Inflammatory macrophage treated with lipopolysaccharide for 4 hours (primary cell): ENCODE measurements at places on chromosomes 1 and 21.

GRCh38 chr1:47867438-47868347, 129.5 kb downstream of the TRABD2B start:
- DNase-seq: no peak

DNA sequence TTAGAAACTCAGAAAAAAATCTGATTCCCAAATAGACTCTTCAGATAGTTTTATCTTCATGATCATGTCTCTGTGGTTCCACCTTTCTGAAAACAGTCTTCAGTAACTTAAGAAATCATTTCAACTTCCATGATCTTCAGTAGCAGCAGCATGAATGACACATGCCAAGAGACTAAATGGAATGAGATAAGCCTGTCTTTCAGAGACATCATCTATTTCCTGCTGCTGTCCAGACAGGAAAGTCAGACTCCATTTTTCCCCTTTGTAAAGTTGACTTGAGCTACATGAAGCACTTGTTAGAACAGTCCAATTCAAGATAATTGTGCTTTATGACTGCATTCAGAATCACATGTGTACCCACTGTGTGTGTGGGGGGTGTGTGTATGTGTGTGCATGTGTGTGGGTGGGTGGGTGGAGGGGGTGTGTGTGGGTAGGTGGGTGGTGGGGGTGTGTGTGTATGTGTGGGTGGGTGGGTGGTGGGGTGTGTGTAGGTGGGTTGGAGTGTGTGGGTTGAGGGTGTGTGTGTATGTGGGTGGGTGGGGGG, 58.8 kb downstream of the CLIC4 start:
- DNase-seq: peak; percentile 49

DNA sequence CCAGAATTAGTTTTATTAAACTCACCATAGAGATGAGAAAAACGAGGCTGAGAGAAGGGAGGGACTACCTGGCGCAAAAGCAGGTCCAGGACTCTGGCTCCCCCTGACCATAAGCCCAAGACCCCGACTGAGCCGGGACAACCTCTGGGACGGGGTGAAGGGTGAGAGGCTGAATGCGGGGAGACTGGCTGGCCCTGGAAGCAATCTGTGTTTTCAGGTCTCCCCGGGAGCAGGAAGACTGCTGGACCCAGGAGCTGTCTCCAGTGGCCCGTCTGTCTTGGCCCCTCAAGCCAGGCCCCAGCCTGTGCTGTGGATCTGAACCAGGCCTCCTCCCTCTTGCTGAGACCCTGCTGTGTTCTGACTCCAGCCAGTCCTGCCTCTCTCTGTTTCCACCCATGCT, 240.8 kb downstream of the TRABD2B start:
- DNase-seq: no peak

- no peak for DNase-seq
Measured at GRCh38 chr1:110047463-110047862, 13.0 kb downstream of the STRIP1 start.

DNA sequence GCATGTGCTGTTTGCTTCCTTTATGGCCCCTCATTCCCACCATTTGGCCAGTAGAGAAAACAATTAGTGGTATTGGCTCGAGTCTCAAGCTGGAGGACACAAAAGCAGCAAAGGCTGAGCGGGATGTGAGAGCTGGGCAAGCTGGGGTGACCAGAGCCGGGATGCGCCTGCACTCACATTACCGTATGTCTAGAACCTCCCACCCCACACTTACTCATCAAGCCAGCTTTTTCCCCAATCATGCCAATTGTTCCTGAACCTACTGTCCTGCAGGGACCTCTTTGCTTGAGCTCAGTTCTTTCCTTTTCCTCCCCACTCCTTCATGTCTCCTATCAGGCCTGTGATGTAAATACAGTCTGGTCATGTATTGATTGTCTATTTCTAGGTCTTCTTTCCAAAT, 45.9 kb downstream of the KIRREL1 start:
- no peak for DNase-seq

GRCh38 chr1:59678040-59678439, 136.7 kb upstream of the HOOK1 start:
- no peak for DNase-seq

- no peak for DNase-seq
Measured at GRCh38 chr1:156401041-156401574, 32.1 kb downstream of the RHBG start.

DNA sequence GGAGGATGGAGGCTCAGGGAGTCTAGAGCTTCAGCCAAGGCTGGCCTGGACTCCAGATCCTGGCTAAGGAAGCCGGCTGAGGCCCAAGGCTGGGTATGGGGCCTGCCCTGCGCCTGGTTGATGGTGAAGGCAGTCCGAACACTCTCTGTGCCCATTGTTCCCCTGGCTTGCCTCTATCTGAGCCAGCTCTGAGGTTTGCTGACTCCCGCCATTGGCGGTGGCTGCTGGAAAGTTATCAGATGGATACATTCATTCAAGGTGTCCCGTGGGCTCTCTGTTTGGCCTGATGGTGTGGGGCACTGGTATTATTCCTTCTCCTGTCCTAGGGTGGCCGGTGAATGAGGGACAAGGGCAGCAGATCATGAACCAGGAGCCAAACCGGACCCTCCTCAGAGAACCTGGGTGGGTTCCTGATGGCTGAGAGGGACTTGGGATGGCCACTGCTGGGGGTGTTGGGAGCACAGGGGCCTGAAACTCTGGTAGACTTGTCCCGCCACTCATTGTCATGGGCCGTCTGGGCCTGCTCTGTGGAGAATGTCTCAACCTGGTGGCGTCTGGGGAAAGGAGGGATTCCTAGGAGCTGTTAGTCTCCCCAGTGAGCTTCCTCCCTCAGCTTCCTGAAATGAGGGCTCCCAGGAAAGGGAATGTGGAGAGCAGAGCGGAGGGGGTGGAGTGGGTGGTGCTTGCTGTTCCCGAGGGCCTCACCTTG, 22.2 kb downstream of the SLC26A9 start:
- DNase-seq: no peak

DNA sequence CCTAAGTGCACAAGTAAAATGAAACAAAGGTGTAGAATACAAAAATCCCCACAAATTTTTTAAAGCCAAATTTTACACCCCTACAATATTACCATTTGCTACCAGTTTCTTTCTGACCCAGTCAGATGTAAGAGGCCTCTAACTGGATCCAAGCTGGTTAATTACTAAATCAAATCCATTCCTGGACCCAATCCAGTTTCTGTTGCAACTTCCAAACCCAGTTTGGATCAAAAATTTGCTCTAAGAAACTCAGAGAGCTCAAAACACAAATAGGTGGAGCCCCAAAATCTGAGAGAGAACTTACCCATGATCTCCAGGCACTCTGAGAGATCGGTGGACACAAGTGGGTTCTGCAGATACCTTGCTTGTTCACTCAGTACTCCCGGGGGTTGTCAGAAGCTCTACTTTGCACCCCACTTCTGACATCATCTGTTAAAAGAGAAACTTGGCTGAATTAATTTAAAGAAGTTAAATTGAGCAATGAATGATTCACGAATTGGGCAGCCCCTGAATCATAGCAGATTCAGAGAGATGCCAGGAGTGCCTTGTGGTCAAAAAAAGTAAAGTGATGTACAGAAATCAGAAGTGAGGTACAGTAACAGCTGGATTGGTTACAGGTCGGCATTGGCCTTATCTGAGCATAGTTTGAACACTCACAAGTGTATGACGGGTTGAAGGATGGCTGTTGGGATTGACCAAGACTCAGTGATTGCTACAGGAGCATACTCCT, 448.0 kb downstream of the KCNT2 start:
- peak; percentile 13 for DNase-seq

DNA sequence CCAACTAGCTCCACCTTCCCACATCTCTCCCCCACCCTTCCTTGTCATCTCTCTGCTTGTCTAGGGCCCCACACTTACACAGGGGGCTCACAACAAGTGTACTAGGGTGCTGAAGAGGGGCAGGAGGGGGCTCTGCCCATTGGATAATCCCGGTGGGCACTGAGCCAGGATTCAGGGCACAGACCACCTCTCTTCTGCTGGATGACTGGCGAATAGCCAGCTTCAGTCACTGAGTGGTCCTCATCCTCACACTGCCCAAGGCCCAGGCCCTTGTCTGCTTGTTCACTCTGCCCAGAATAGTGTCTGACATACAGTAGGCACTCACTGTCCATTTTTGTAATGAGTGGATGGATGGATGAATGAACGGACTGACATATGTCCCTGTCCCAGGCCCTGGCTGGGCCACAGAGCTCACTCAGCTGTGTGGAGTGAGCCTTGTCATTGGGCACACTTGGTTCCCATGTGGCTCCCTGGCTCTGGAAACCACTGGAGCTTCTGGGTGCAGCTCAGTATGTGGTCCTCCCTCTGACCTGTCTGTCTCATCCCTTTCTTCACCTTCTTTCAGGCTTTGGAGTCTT, 36.6 kb downstream of the FOXO6 start:
- no peak for DNase-seq

- DNase-seq: no peak
Measured at GRCh38 chr21:40803101-40803500, 43.9 kb downstream of the DSCAM start.

DNA sequence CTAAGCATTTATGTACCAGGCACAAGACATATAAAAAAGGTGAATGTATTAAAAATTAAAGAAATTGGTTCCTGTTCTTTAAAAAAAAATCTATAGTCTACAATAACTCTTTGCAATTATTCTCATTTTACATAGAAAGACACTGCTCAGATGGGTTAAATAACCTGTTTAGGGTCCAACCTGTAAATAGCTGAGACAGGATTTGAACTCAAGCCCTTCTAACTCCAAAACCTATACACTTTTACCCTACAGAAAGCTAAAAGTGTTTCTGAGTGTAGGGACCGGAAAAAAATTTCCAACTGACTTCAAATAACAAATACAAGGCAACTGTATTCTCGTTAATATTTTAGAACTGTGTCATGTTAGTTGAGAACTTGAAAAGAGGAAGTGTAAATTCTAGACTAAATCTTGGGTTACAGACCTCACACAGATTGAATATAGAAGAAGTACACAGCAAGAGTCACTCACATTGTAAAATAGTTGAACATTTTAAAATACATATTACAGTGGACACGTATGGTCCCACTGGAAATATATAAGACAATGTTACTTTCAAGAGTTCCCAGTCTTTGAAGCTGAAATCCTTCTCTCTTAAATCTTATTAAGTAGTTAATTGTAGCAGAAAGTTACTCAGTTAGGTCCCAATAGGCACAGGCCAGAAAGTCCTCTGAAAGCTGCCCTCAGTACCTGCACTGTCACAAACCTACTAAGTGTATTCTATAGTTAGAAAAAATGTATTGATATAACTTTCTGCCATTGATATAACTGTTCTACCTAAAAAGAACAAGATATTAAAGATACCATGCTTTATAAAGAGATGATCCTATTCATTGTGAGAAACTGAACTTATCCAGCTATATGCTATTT, 7.3 kb downstream of the EDEM3 start:
- DNase-seq: peak; percentile 57

DNA sequence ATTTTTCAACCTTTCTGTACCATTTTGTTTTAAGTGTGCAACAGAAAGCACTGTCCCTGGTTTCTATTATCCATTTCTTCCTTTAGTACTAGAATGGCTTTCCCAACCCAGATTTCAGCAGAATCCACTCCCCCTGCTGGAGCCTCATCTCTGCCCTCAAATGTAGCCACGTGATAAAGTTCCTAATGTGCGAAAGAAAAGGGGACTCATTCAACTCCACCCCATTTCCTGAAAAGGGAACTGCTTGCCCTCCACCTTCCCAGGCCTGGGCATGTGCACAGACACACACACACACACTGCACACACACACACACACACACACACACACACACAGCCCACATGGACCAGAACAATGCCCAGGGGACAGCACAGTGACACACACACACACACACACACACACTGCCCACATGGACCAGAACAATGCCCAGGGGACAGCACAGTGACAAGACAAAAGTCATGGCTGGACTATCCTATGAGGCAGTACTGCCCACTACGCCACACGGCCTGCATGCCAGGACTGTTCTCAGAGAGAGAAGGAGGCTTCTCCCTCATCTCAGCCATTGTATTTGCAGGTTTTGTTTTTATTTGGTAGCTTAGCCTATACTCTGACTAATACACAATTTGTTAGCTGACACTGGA, 33.2 kb downstream of the PACC1 start:
- peak; percentile 34 for DNase-seq

- DNase-seq: no peak
Measured at GRCh38 chr1:95089650-95090287, 17.0 kb upstream of the ALG14 start.
